ENCODE measurements at places on chromosomes 3 and 15.

- DNase-seq: peak; percentile 80
Measured at GRCh38 chr3:187743195-187744141, 1.8 kb downstream of the BCL6 start.

DNA sequence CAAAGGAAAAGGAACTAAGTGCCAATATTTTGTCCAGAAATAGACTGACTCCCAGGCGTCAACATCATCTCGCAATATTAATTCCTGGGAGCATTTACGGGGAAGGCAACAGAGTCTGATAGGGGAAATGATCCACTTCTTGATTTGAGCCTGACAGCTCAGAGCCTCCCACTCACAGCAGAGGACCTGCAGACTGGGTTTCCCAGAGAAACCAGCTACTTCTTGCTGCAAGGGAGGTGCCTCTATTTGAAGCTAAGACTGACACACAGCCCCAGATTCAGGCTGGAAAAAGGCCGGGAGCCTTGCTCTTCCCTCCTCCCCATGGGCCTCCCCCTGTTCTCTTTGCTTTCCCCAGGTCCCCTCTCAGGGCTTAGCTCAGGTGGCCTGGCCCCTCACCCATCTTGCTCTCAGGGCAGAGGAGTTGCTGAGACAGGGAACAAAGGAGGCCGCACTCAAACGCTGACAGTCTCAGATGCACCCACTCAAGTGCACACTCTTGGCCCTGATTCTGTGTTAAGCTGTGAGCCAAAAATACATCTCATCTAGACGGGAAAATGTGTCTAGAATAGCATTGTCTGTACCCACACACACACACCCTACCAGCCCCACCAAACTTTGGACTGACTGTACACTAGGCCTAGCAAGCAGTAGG lies 49.8 kb upstream of the DCLK3 start:
- DNase-seq: no peak

DNA sequence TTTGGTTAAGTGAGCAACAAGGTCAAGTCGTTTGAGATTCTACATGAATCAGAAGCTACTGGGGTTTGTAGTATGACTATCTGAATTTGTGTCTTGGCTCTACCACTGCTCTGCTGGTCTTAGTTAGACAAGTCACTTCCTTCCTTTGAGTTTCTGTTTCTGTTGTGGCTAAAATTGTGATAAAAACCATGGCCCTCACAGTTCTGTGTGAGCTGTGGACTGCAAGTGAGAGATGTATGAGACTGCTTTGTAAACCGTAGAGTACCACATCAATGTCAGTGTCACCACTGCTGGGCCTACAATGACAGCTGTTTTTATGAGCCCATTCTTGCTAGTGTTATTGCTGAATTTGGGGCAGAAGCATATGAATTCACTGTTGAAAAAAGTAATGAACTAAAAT lies 32.7 kb downstream of the RARB start:
- no peak for DNase-seq

DNA sequence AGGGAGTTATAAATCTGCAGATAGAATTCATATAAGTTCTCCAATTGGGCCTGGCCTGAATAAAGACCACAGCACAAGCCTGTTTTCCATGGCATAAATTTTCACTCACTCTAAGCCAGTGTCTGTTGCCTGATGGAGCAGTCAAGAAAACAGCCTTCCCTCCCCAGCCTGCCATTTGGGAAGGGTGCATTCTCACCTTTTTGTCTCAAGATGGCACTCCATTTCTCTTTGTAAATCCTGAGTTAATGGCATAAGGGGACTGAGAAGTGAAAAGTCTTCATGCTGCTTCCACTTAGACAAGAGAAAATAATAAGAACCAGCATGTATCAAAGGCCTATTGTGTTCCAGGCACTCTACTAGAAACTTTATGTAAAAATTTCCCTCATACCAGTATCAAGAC lies 115.6 kb upstream of the MANF start:
- DNase-seq: no peak

DNA sequence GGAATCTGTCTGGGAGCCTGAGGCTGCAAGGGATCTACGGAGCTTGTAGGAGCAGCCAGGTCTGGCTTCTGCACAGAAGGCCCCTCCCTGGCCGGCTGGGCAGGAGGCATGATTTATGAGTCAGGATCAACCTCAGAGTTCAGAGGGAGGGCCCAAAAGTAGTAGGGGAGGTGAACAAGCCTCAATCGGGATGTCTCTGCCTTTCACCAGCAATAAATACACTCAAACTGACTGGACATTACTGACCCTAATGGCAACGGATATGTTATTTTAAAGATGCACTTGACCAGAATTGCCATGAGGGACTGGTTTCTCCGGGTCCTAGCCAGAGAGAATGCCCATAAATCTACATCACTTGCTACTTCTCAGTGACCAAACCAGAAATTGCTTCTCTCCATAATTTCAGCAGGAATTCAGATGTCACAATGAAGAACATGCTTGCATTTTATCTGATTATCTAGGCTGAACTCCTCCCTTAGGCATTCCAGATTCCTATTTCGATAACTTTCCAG lies 109.6 kb upstream of the LMOD3 start:
- DNase-seq: no peak

DNA sequence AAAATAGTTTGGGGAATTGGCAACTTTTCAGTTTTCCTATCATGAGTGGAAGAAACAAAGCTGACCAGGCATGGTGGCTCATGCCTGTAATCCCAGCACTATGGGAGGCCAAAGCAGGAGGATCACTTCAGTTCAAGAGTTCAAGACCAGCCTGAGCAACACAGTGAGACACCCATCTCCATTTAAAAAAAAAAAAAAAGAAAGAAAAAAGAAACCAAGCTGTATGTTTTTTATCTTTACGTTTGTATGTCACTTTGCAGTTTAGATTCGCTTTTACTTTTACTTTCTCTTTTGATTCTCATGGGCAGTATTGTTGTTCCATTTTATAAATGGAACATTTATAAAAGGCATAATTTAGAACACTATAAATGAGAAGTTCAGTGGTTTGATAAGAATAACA lies 31.2 kb upstream of the TNIK start:
- no peak for DNase-seq

DNA sequence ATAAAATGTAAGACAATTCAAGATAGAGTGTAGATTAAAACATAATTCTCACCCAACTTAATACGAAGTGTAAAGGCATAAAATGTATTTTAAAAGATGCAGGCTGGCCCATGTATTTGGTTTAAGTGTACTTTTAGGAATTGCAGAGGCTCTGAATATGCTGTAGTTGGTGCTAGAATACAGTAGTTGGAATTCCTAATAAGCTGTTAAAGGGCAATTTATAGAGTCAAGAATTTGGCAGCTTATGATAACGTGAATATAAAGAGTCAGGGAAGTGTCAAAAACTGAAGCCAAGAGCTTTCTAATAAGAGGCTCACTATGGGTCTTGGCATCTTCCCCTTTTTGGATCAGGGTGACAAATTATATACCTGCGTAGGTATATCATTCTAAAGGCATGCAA lies 36.5 kb downstream of the ADAMTS9 start:
- DNase-seq: no peak

DNA sequence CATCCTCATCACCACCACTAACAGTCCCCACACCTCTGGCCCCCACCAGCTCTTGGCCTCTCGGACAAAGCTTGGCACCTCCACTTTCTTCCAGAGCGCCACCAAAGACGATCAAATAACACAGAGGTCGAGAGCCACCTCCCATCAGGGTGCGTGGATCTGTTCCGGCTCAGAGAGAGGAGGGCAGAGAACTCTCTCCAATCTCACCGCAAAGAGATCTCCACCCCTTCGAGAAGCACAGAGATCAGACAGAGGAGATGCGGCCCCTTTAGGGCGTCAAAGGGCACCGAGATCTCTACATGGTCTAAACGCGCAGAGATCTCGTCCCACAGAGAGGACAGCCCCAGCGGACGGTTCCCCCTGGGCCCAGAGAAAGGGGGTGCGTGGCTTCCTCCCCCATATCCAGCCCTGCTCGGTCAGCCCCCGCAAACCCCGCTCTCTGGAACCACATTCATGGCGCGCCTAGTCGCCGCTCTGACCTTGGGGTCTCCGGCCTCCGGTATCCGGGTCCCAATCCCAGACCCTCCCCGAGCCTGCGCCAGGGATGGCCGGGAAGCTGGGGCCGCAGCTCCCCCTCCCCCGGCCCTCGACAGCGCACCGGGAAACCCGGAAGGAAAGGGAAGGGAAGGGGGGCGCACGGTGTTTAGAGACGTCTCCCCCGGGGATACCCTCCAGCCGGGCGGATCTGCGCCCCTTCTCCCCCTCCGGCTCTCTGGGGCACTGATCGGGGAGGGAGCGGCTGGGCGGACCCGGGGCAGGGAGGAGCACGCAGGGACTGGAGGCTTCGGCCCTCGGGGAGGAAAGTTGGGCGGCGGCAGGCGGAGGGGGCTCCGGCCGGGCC lies 608 bp downstream of the SCN5A start:
- no peak for DNase-seq

- no peak for DNase-seq
Measured at GRCh38 chr3:2568156-2568555, 469.5 kb downstream of the CNTN4 start.

GRCh38 chr15:57591822-57592367 lies at the start of gene MYZAP:
MYZAP (plus strand) TSS chr15:57591904; CDS start chr15:57592035, 131 bp downstream.
- DNase-seq: peak; percentile 65

DNA sequence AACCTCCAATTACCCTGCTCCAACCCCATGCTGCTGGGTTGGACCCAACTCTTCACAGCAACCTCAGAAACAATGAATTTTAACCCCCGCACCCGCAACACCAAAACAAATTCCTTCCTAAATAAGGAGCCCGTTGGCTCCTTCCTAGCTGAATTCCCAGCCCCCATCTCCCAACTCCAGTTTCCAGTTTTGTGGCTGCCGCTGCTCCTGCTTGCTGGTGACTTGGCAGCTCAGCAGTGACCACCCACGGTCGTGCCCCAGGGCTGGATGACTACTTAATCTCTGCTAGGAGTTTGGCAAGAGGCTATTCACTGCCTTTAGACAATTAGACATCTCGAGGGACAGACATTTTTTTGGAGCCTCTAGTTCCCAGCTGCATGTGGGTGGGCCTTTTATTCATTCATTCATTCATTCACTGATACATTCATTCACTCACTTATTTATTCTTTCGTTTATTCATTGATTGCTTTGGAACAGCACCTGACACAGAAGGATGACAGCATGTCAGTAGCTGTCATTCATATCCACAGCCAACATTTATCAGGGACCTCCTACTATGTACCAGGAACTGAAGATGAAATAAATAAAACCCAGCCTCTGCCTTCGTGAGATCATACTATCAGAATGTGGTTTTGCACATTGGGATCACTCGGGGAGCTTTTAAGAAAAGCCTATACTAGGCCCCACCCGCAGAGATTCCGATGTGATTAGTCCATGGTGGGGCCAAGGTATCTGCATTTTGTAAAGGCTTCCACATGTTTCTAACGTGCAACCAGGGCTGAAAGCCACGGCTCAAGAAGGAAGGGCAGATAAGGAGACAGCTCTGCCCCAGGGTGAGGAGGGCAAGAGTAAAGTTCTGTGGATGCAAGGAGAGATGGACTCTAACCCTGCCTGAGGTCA lies 256.5 kb downstream of the SHQ1 start:
- no peak for DNase-seq

GRCh38 chr15:47439146-47440111 lies 277.9 kb upstream of the SEMA6D start:
- DNase-seq: no peak

DNA sequence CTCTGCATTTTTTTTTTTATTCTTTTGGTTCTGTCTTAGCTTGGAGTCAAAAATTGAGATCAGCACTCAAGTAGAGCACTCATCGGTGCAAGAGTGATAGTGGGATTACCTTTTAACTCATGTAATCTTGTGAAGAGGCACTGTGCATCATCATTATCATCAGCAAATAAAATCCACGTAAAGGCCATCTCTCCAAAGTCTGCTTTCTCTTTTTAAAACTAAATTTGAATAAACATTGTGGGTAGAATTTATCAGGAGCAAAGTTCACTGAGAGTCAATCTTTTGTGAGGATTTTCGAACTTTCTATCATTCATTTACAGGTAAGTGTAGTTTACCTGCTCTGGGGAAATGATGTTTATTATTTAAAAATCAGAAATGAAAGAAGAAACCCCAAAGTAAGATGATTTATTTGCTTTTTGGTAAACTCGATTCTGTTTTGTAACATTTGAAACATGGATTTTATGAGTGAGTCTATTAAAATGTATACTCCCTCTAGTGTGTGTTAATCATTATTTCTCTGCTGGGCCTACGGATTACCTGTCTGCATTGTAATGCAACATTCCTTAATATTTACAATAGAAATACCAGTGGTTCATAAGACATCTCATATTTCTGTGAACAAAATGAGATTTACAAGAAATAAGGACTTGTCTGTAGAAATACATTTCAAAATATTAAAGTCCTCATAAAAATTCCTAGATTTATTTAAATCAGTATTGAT lies 327.7 kb upstream of the NAALADL2 start:
- no peak for DNase-seq

DNA sequence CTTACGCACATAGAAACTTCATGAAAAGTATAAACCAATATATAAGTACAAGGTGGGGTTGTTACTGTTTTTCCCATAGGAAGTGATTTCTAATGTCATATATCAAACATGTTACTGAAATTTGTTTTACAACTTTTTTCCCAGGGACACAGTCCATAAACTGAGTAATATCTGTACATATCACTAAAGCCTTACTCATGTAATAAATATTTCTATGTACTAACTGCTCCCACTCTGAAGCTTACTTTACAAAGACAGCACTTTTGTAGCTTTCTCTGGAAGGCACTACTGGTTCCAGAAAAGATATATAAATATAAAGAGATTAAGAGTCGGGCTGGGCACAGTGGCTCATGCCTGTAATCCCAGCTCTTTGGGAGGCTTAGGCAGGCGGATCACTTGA lies 91.7 kb downstream of the MYO5A start:
- DNase-seq: no peak

DNA sequence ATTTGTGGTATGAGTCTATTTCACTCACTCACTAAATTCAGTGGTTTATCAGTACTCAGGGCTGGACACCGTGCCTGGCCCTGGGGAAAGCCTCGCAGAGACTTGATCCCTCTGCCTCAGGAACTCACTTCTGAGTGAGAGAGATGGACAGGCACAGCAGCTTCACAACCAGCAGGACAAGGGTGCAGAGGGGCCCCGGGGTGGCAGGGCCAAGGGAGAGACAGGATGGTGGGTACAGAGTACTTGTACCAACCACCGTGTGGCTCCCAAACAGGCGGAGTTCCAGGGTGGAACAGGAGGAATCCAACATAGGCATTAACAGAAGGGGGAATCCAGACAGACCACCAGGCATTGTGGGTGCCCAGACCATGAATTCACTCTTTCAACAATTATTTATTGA lies 143.7 kb downstream of the MEGF11 start:
- DNase-seq: no peak

Data from activated CD4-positive, alpha-beta T cell treated with anti-CD3 and anti-CD28 coated beads for 48 hours (primary cell).